ENCODE measurements at places on chromosomes 1 and 21.

DNA sequence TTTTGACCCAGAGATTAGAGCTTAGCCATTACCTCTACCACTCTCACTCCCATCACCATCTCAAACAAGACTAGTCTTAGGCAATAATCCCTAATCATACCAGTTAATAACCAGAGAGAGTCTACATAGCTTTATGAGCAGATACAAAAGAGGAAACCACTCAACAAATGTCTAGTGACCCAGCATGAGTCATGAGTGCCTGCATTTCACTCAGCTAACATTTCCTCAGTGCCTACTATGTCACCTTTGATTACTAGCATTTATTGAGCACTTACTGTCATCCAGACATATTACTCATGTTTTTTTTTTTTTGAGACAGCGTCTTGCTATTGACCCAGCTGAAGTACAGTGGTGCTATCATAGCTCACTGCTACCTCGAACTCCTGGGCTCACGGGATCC is 35.9 kb upstream of the GALNT2 start:
- no peak for DNase-seq

DNA sequence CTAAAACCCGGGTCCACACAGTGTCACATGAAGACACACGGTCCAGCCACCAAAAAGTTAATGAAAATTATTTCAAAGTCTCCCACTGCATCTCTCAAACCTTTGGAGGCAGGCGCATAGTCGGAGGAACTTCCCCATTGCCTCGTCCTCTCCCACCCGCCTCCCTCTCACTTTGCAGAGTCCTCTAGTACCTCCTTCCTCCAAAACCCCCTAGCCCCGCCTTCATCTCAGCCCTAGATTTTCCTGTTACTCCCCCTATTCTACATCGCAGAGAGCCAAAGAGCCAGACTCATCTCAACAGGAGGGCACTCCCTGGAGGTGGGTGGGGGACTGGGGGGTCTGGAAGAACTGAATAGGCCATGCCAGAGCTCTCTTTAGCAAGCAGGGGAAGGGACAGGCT is 79.3 kb downstream of the DISP3 start:
- no peak for DNase-seq

- DNase-seq, result no peak
These were observed 127.2 kb downstream of the FAM78B start for GRCh38 chr1:166039436-166040201.

DNA sequence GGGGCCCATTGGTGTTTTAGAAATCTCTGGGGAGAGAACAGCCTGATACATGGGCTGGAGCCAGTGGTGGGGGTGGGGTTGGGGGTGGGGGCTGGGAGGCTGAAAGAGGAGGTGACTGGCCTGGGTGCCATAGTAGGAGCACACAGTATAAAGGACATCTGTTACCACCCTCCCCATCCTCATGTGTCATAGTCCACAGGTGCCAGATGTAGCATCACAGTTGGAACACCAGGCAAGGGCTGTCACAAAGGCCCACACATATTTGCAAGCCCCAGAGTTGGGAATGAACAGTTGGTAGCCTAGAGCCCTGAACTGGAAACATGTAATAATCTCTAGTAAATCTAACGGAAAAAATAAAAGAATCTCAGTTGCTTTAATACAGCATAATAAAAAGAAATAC is 55.1 kb upstream of the CR2 start:
- no peak for DNase-seq

- DNase-seq, result no peak
These were observed 526.4 kb upstream of the USP24 start for GRCh38 chr1:55741516-55741915.

GRCh38 chr1:25473653-25474225 is 43.0 kb downstream of the MACO1 start:
- no peak for DNase-seq

DNA sequence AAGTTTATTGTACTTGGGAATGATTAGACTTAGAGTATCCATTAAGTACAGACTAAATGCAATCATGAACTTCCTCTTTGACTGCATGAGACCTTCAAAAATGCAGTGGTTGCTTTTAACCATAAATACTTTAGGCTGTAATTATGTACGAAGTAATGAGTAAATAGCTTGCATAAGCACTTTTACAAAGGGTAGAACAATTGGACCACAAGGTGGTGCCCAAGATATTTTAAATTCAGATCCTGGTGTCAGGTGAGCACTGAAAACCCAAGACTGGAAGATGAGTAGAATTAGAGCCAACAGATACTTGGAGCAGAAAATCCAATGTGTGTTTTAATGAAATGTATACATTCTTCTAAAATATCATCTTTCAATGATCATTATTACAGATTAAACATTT is 43.4 kb upstream of the RHOU start:
- DNase-seq, result peak; percentile 66

DNA sequence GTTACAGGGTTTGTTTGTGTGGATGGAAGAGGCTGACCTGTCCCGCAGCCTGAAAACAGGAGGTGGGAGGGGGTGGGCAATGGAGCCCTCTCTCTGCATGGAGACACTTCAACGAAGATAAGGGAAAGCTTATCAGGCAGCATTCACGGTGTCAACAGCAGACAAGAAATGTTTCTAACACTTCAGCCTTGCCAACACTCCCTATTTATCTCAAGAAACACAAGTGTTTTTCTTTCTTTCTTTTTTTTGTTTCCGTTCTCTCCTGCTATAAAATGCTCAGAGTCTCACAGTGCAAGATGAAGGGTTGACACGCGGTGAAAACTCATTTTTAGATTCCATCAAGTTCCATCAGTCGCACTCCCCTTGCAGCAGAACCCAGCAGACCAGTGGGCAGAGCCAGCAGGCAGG is 594.4 kb downstream of the MATN1 start:
- DNase-seq, result no peak

GRCh38 chr1:73359001-73359400 is 839.0 kb downstream of the LRRIQ3 start:
- no peak for DNase-seq

GRCh38 chr1:207073906-207074820 is 14.5 kb upstream of the C4BPB start:
- no peak for DNase-seq

DNA sequence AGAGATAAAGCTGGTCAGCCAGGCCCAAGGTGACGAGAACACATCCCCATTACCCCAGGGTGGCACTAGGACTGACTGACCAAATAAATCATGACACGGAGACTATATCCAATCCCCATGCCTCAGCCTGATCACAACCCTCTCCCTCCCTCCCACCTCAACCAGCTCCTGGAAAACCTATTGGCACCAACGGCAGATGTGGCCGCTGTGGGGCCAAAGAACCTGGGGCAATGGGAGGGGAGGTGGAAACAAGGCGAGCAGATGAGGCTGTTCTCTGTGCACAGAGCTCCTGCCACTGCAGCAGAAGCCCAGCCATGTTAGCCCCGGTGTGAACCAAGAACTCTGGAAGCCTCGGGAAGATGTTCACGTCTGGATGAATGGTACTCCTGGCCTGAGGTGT is 77.6 kb downstream of the CD247 start:
- DNase-seq, result no peak

- DNase-seq, result no peak
These were observed 11.7 kb downstream of the CCNL2 start for GRCh38 chr1:1387098-1388077.

- no peak for DNase-seq
These were observed 261.5 kb upstream of the VAMP3 start for GRCh38 chr1:7509598-7509997.

DNA sequence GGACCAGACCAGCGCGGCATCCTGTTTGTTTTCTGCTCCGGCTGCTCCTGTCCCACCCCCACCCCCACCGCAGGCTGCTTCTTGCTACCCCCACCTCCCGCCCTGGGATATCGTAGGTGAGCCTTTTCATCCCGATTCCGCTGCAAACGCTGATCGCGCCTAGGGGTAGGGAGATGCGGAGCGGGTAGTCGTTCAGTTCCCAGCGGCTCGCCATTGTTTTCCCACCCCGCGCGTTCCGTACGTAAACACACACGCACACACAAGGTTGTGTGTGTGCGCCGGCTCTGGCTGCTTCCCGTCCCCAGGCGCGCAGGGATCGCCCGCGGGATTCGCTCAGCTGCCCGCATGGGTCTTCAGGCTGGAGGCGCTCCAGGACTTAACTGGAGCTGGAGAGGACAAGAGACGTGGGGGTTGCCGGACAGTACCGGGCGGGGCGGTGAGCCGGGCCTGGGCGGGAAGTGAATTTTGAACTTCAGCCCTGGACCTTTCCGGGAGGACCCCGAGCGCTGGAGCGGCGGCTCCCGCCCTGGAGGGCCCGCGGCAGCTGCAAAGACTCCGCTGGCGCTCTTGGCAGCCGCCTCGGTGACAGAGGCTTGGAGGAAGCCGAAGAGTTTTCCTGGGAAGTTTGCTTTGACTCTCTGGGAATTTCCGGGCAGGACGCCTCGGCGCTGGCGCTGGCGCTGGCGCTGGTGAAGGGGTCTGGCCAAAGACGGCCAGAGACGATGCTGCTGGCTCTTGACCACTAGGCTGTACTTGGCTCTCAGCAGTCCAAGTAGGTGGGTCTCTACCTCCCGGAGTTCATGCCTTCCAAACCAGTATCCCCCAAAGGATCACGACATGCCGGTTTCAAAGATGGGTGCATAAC is 1.6 kb downstream of the SOX13 start:
- no peak for DNase-seq

DNA sequence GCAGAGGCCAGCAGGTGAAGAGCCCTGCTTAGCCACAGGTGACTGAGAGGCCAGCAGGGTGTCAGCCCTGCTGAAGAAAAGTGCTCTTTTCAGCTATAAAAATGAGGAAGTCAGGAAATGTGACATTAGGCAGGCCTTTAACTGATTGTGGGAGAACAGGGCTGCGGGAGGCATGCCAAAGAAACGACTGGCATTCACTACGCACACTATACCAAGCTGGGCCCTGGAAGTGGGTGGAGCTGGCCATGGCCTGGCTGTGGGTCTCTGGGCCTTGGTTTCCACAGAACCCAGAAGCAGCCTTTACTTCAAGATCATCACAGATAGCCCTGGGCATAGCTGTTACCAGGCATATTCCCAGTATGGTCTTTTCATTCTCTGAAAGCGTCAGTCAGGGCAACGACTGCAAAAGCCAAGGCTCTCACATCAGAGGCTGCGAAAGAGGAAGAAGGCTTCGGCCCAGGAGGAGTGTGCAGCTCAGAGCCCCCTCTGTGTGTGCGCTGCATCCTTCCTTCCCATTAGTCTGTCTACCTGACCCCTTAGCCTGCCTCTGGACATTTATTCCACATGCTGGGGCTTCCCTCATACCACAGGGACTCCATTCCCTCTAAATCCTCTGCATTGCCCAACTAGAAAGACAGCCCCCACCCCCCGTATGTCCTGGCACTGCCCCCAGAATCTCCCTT is 14.3 kb downstream of the SLC2A1 start:
- DNase-seq, result no peak

DNA sequence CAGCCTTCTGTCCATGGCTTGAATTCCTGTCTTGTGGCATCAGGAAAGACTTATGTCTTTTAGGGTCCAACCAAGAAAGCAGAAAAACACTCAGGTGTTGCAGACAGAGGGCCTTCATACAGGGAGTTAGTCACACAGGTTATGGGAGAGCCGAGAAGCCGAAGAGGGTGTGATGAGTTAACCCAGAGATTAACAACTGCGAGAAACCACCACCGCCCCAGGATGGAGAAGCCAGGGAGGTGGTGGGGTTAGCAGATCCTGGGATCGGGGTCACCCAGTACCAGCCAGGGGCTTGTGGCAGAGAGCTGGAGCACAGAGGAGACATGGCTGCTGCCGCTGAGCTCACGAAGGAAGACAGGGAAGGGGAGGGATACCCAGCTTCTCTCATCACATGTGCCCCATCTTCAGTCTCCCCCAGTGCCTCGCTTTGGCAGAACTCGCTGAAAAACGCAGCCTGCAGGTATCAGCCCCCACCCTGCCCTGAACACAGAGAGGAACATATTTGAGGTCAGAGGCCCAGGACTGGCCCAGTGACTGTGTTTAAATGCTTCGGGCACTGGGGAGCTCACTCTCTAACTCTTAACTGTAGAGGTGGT is 58.7 kb downstream of the RUNX3 start:
- DNase-seq, result no peak

- DNase-seq, result no peak
These were observed 6.1 kb upstream of the RNF223 start for GRCh38 chr1:1080122-1080757.

DNA sequence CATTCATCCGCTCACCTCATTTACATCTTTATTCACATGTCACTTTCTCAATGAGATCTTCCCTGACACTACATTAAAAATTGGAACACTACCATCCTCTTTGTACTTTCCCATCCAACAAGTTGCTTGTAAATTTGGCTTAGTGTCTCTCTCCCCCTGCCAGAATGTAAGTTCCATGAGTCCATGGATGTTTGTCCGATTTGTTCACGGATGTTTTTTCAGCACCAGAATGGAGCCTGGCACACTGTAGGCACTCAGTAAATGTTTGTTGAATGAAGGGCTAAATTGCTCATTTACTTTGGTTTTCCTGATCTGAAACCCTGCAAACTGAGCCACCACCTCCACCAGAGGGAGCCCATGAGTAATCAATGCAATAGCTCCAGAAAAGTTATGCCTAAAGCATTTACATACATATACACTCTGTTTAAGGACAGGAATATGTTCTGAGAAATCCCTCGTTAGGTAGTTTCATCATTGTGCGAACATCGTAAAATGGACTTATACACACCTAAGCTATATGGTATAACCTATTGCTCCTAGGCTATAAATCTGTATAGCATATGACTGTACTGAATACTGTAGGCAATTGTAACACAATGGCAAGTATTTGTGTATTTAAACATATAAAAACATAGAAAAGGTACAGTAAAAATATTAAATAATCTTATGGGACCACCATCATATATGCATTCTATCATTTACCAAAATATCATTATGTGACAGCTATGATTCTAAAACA is 2.8 kb upstream of the EYA3 start:
- DNase-seq, result no peak

DNA sequence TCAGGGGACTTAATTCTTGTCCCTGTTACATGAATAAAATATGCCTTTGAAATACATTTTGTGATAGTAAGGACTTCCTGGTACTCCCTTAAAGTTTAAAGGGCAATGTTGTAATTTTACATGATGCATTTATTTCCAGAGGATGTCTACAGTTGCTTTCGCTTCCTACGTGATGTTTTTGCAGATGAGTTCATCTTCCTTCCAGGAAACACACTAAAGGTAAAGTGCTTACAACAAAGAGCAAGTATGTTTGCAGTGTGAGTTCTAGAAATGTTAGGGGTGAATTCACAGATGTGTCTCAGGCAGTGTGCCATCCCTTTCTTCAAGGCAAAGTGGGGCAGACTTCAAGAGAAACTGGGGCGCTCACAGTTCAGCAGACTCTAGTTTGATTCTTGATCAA is 31.2 kb downstream of the GNPAT start:
- no peak for DNase-seq

GRCh38 chr1:194300776-194301175 is 1114.4 kb upstream of the B3GALT2 start:
- no peak for DNase-seq

All from NCI-H1436 treated with DMSO at 0.1 percent for 48 hours (cell line).